ENCODE measurements at places on chromosomes 16 and 17.

- no peak for DNase-seq
Observed at GRCh38 chr17:7560172-7561027, 1.3 kb upstream of the SENP3 start.

DNA sequence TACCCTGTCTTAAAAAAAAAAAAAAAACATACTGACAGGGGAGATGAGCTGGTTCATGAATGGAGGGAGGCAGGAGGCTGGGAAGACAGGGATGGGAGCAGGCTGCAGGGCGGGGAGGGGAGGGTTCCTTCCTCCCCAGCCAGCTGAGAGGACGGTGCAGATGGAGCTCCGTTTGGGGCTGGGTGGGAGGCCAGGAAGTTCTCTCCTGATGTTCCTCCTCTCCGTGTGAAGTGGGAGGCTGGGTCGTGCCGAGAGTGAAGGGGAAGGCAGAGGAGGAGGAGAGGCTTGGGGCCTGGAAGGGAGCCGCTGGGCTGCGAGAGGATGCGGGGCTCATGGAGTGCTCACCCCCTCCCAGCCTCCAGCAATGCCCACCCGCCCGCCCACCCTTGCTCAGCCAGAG lies 21.3 kb downstream of the SBK1 start:
- no peak for DNase-seq

- no peak for DNase-seq
Observed at GRCh38 chr17:16987066-16987829, 15.3 kb upstream of the TNFRSF13B start.

GRCh38 chr17:32385971-32386370 lies 36.0 kb downstream of the ZNF207 start:
- no peak for DNase-seq

GRCh38 chr17:80943346-80944145 lies 48.1 kb upstream of the CHMP6 start:
- DNase-seq = no peak

- DNase-seq = no peak
Observed at GRCh38 chr17:73833775-73834488, 189.7 kb upstream of the SDK2 start.

DNA sequence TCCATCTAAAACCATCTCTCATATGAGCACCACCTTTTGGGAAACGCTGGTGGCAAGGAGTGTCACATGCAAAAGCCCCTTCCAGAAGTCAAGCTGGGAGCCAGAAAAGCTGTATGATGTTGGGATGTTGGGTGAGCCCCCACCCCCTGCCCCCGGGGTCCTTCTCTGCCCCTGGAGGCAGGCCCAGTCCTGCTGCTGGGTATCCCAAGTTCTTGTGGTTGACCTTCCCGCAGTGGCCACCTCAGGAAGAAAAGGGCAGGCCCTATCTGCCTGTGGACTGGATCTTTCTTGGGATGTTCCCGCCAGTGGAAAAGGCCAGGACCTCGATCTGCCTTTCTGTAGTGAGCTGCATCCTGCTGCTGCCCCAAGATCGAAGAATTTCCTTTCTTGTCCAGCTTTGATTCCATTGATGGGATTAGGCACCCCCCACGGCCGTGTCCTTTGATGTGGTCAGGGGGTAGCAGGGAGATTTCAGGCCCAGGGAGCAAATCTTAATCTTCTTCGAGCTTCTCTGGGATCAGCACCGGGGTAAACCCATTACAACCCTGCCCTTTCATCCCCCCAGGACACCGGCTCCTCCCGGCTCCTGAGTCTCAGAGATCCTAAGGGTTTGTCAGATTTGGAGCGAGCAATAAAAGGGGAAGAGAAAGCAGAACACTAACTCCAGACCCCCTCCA lies 165.6 kb downstream of the RAB11FIP4 start:
- DNase-seq = no peak

GRCh38 chr17:49523706-49524472 lies 28.8 kb downstream of the NGFR start:
- no peak for DNase-seq

GRCh38 chr16:66459878-66460277 lies 32.8 kb downstream of the BEAN1 start:
- no peak for DNase-seq

GRCh38 chr17:79047923-79048825 lies 24.2 kb downstream of the C1QTNF1 start:
- DNase-seq = no peak

DNA sequence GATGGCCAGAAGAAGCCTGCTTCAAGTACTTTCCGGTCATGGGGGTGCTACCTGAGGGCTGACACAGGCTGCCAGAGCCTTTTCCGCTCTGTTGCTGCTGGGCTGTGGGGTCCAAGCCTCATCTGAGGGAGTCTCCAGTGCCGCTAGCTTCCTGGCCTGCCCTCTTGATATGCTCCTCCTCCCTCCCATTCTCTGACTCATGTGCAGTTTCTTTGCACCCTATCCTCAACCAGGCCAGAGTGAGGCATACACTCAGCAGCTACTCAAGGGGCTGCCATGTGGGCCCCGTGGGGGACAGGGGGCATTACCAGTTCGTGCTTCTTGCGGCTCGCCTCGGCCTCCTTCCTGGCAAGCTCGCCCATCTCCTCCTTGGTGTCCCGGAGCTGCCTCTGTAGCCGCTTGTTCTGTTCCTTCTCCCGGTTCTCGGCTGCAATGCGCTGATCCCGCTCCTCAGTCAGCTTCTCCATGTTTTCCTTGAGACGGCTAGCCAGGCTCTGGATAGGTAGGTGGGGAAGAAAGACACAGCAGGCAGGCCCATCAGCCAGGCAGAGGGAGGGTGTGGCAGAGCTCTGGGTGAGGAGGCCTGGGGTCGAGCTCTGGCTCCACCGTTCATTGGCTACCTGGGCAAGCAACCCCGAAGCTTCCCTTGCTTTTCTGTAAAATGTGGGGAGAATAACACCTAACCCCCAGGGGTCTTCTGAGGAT lies 43.8 kb downstream of the PIPOX start:
- no peak for DNase-seq

- DNase-seq = no peak
Observed at GRCh38 chr17:13560935-13561334, 40.8 kb downstream of the HS3ST3A1 start.

DNA sequence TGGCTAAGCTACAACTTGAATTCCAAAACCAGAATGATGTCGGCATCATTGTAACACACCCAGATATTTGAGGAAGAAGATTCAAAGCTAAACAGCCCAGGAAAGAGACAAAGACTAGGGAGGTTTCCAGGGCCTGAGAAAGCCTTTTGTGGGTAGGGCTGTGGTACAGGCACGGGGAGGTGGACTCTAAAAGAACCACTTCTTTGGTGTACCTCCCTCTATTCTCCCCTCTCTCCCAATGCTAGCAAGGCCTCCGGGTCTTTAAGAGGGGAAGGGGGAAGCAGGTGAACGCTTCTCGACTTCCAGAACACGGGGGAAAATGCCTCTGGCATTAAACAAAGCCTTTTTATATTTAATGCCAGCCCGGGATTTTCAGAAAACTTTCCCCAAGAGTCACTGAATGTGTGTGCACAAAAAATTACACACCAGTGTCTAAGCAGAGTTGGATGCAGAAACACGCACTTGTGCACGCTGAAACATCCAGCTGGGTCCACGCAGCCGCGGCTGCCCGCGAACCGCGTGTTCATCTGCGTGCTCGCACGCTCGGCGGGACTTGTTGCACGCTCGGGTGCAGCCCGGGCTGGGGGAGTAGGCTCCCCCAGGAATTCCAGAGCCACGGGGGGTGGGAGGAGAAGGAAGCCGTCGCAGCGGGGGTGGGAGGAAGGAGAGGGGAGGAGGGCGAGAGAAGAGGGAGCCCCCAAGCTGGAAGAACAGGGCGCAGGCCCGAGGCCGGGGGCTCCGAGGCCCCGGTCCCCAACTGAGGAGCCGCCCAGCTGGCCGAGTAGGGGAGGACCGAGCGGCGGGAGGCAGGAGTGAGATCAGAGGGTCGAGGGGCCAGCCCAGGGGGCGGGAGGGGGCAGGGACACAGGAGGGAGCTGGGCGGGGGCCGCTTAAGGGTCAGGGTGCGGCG lies 20.1 kb upstream of the ZNF423 start:
- no peak for DNase-seq

DNA sequence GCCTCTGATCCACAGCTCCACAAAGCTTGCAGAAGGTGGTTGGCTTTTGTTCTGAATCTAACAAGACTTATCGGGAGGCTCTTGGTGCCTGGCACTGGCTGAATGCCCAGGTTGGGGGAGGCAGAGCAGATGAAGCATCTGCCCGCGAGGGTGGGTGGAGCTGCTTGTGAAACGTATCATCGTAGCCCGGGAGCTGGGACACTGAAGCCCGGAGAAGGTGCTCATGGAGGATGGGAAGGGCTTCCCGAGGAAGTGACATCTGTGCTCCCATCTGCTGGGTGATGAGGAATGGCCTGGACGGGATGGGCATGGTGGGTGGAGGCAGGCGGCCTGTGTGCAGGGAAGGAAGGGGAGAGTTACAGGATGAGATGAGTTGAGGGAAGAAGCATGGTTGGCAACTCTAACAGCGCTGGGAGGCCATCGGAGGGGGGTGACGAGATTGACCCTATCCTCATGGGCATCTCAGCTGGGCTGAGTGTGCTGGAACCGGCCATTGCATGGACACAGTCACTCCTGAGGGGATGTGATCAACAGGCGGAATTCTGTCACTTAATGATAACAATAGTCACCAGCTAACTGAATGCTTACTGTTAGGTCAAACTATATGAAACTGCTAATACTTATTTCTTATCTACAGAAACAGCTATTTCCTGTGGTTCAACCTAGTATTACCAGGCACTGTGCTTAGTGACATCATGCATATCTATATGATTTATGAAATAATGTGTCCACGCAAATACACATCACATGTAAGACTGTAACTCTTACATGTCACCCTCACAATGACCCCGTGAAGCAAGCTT lies 102.7 kb downstream of the ABCC6 start:
- no peak for DNase-seq

- no peak for DNase-seq
Observed at GRCh38 chr17:42617956-42618431, 8.5 kb downstream of the TUBG1 start.

DNA sequence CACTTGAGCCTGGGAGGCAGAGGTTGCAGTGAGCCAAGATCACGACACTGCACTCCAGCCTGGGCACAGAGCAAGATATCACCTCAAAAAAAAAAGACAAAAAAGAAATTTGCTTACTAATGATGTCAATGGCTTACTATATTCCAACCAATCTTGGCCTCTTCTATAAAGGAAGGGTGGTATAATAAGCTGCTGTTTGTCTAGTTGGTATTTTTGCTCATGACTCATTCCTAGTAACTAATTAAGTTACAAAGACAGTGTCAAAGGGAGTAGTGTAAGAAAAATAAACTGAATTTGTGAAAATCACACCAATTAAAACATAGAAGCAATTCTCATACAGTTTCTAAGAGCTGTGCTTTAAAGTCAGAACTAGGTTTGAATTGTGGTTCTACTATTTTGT lies 82.5 kb downstream of the NLK start:
- DNase-seq = no peak

- DNase-seq = no peak
Observed at GRCh38 chr17:19991252-19991885, 13.7 kb upstream of the AKAP10 start.

DNA sequence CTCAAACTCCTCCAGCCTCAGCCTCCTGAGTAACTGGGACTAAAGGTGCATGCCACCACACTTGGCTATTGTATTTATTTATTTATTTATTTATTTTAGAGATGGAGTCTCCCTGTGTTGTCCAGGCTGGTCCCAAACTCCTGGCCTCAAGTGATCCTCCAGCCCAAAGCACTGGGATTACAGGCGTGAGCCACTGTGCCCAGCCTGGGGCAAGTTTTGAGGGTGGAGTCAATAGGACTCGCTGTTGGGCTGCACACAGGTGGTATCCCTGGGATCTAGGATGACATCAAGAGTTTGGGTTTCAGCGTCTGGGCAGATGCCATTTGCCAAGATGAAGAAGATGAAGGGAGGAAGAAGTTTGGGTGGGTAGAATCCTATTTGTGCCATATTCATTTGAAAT lies 213.9 kb downstream of the GSG1L start:
- no peak for DNase-seq

DNA sequence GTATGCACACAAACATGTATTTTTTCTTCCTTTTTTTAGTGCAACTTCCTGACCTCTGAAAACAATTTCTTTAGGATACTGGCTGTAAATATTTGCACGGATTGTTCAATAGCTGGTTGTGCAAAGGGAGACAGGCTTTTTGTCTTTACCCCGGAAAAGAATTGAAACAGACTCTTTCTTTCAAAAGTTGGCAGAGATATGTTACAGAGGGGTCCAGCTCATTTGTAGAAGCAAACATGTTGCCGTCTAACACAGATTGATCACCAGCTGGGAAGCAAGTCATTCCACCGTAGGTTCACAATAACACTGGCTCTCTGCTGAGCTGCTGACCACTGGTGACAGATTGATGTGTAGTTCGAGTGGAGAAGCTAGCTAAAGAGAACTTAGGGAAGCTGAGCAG lies 130.9 kb downstream of the STX8 start:
- no peak for DNase-seq

DNA sequence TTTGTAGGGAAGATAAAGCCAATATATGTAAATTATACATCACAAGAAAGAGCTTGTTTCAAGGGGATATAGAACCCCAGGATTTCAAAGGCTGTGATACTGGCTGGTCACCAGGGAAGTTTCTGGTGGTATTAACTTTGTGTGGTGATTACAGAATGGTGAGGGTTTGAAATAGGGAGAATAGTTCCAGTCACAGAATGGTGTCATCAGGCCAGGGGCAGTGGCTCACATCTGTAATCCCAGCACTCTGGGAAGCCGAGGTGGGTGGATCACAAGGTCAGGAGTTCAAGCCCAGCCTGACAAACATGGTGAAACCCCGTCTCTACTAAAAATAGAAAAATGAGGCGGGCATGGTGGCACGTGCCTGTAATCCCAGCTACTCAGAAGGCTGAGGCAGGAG lies 183.8 kb upstream of the XYLT1 start:
- no peak for DNase-seq

DNA sequence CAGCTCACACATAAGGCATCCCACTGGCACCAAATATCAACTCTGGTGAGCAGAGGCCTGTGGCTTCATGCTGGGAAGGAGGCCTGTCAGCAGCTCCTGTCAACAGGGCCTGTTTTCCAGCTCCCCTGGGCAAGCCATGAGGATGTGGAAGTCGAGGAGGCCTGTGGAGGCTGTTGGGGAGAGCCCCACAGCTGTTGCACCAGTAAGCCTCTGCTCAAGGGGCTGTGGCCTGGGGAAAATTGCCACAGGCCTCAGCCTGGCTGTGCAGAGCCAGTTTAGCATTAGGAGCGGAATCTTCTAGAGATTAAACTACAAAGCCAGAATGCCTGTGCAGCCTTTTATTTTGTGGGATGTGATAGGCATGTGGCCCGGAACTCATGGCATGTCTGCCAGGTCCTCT lies 202.1 kb downstream of the SPECC1 start:
- no peak for DNase-seq

- DNase-seq = peak; percentile 20
Observed at GRCh38 chr17:81101614-81102306, 63.5 kb upstream of the PVALEF start.

DNA sequence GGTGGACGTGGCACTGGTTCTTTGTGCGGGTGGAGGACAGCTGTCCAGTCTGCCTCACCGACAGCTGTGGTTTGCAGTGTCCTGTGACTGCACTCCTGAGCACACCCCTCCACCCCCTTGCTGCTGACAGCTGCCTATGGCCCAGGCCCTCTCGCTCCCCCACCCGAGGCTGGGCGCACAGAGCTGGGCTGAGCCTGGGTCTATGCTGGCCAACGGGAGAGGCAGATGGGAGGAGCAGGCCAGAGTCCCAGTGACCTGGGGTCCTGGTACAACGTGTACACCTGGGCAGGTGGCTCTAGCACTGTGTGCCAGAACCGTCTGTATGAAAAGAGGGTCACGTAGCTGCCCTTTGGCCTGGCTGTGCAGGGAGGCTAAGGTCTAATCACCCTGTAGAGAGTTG lies 30.5 kb downstream of the BAIAP2 start:
- DNase-seq = no peak

- DNase-seq = no peak
Observed at GRCh38 chr16:75044800-75045361, 46.1 kb downstream of the ZNRF1 start.

GRCh38 chr17:11144358-11145233 lies 96.4 kb upstream of the SHISA6 start:
- DNase-seq = no peak

All from amniotic stem cell (primary cell).